ENCODE measurements at places on chromosomes 2 and 18.

DNA sequence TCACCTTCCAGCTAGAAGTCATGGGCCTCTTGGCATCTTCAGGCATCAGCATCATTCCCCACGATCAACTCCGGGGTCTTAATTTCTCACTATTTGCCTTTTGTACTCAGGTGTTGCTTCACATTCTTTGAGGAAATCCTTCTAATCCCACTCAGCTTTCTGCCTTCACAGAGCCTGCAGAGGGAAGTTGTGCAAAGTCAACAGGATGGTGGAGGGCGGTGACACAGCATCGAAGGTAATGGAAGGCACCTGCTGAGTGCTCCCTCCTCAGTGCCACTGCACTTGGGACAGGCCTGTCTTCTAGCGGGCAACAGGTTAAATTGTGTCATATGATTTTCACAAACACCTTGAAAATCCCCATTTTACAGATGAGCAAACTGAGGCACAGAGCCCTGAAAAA lies 164.0 kb downstream of the EN1 start:
- no peak for DNase-seq

- DNase-seq, result no peak
Observed at GRCh38 chr2:13056259-13056843, 339.6 kb downstream of the TRIB2 start.

DNA sequence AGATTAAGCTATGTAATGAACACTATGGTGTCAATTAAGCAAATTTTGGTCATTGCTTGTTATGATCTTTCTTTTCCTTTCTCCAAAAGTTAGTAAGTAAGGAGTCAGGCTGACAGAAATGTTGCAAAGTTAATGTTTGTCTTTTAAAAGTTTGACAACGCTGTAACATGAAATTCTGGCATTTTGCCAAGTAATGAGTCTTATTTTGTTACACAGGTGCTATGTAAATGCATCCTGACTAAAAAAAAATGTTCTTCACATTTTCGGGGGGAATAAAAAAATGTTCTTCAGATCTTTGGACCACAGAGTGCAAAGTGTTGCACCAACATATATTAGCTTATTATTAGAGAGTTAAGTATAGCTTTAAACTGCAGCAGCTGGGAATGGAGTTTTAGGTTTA lies 54.8 kb upstream of the PROKR1 start:
- no peak for DNase-seq

GRCh38 chr2:166163775-166164174 lies 36.0 kb upstream of the SCN1A start:
- no peak for DNase-seq

- DNase-seq, result no peak
Observed at GRCh38 chr18:32906506-32907310, 133.9 kb upstream of the KLHL14 start.

GRCh38 chr2:187037310-187037709 lies 188.3 kb upstream of the ZSWIM2 start:
- no peak for DNase-seq

- DNase-seq, result no peak
Observed at GRCh38 chr18:8997634-8998033, 104.9 kb upstream of the NDUFV2 start.

DNA sequence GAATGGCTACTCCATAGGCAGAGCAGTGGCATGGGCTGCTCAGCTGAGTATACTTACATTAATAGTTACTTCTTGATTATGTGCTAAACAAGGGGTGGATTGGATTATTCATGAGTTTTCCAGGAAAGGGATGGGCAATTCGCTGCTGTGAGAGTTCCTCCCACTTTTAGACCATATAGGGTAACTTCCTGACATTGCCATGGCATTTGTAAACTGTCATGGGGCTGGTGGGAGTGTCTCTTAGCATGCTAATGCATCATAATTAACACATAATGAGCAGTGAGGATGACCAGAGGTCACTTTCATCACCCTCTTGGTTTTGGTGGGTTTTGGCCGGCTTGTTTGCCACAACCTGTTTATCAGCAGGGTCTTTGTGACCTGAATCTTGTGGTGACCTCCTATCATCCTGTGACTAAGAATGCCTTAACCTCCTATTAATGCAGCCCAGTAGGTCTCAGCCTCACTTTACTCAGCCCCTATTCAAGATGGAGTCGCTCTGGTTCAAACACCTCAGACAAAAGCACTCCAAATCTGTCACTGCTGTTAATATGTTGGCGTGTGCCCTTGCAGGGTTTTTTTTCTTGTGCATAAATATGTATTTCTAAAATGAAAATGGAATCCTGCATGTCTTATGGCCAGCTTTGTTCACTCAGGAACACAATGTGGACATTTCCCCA lies 56.0 kb downstream of the CYBRD1 start:
- DNase-seq, result no peak

DNA sequence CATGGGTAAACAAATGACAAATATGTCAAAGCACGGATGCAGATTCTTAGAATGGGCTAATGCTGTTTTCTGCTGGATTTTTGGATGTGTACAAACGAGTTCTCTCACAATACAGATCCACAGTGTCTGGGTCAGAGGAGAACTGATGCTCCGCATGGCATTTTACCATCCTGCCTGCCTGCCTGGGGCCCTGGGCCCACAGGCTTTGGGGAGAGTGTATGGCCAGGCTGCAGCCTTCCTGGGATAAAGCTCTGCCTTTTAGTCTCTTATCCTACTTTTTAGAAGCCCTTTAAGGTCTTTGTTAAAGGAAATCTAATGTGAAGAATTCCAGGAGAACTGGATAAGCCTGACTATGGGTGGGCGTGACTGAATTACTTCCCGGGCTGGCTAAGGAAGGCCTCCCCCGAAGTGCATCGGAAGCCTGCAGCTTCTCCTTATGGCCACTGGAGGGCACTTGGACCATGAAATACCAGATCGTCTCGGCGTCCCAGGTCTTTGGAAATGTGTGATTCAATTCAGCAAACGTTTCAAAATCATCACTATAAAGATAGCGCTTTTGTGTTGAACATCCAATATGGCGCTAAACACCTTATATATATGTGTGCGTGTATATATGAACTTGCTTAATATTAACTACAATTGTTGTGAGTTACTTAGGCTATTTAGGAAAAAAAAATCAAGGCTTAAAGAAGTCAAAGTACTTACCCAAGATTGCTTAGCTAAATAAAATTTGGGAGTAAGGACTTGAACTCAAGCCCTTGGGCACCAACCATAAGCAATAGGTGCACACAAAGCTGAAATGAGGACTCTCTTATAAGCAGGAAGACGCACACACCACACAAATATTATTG lies 15.2 kb upstream of the DNPEP start:
- DNase-seq, result peak; percentile 22

GRCh38 chr18:52236131-52236530 lies 103.9 kb upstream of the DCC start:
- DNase-seq, result no peak

DNA sequence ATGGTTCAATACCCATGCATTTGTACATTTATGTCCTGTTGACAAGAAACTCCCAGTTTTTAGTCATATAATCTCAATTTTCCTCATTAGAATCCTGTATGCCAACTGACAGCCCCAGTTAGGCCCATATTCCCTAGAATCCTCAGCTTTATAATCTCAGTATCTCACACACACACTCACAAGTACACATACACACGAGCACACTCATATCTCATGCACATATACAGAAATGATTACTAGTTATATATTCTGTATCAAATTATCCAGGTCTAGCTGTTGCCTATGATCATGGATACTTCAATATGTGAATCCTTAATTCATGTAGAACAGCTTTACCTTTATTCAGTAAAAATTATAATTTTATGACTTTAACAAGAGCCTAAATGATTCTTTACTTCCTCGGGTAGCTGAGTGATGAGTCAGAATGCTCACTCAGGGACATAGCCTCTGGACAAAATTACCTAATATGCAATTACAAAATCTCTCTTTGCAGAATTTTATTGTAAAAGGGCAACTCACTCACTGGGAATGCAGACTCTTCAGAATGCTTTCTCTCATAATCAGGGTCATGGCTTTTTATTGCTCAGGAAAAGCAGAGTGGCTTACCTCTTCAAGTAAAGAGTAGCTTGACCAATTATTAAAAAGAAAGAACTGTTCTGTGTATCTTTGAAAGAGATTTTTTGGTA lies 193.6 kb upstream of the PIK3C3 start:
- no peak for DNase-seq

DNA sequence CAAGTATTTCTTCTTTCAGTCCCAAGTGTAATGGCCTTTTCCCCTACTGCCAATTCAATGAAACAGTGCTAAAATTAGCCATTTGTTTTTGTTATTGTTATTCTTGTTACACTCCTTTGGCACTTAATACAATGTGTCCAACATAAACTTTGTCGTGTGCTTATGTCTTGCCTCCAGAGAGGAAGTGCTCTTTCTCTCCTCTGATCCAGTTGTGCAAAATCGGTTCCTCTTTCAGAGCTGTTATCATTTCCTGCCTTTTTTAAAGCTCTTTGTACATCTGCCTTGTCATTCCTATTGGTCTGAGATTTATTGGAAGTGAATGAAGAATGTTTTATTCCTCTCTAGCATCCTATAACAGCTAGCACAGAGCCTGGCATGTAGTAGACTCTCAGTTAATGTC lies 623.2 kb upstream of the ID2 start:
- no peak for DNase-seq

DNA sequence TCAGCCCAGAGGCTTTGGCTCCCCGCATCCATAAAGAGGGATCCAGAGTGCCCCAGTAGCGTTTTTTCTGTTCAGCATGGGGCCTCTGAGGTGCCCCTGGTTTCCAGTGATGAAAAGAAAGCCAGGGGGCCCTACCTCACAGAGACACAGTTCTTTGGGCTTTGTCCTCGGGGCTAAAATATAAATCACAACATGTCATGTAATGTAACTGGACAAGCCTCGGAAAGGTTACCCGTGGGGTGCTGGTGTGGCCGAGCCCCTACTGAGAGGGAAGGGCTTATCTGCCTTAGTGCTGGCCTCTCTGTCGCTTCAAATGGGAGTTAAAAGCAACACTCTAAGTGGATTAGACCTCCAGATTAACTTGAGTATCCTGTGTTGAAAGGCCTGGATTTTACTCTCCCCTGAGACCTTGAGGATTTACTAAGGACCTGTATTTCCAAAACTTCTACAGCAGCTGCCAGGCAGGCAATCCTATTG lies 251.6 kb upstream of the APCDD1 start:
- DNase-seq, result no peak

DNA sequence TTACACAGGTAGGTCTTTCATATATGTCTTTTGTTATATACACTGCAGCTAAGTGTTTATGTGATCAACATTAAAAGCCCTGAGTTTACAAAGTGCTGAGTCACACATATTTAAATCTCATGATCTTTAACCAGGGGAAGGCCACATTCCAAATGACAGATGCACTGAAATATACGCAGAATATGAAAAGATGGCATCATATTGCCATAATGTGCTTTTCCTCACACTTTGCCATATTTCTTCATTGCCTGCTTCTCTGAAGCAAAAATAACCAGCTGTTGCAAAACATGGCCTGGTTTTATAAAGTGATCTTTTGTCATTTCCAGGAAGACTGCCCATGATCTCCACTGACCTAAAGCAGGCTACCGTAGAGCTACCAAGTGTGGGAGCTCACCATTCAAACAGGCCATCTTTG lies 93.5 kb upstream of the MAPRE2 start:
- DNase-seq, result no peak

DNA sequence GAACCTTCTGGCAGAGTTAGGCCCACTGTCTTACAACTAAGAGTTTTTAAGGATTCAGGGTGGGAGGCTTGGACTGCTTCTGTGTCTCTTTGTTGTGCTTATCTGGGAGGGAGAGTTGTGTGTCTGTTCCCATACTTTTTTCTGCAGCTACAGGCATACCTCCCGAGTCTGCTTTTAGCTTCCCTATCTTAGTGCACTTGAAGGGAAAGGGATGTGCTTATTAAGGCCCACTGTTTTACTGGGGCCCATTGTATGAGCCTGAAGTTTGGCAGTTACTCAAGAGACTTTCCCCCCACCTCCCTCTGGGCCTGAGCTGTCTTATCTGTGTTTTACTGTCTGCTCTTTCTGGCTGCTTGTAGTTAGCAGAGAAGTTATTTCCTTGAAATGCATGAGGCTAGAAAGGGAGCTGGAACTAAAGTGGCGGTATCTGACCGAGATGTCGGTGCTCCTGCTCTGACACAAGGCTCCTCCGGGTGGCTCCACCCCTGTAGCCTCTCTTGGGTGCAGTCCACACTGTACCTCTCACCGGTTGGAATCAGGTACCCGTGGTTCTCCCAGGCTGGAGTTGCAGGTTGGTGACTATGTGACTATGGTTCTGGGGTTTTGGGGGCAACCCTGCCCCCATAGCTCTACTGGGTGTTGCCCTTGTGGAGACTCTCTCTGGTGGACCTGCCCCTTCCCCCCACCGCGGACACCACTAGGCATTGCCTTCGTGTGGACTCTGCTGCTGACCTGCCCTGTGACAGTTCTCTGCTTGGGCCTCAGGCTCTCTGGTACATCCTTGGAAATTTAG lies 12.9 kb downstream of the UBR3 start:
- no peak for DNase-seq

GRCh38 chr2:70094978-70095719 lies 7.9 kb downstream of the PCBP1 start:
- DNase-seq, result no peak

DNA sequence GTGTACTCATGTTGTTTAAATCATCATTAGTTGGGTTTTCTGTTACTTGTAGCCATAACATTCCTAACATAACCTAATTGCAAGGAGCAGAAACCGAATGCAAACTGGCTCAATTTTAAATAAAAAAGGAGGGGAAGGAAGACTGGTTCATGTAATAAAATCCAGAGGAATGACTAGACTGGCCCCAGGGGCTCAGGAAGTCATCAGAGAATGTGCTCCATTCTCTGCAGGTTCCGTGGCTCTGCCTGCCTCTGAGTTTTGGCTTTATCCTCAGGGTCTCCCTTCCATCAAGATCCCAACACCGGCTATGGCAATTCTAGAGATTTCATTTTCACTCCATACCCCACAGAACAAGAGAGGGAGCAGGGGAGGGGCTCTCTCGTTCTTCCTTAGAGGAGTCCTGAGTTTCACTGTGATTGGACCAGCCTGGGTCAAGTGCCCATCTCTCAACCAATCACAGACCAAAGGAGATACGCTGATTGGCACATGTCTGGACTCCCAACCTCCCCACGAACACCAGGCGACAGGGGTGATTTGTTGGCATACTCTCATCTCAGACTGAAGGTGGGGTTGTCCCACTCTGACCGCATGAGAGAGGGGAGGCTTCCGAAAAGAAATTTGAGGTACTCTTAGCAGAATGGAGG lies 64.8 kb downstream of the NPPC start:
- DNase-seq, result no peak

DNA sequence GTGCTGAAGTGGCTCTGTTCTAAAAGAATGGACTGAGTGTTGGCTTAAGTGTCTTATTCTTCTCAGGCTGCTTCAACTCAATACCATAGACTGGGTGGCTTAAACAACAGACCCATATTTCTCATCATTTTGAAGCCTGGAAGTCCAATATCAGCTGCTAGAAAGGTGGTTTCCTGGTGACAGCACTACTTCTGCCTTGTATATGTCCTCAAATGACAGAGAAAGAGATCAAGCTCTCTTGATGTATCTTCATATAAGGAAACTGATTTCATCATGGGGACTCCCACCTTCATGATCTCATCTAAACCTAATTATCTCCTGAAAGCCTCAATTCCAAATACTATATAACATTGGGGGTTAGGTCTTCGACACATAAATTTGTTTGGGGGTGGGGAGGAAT lies 449.7 kb upstream of the DSEL start:
- DNase-seq, result no peak

All from stimulated activated CD8-positive, alpha-beta memory T cell treated with anti-CD3 and anti-CD28 coated beads, Interleukin-4, amount 100 ng/mL, for 24 hours (primary cell).